ENCODE measurements at places on chromosomes 11 and 22. TPM values are rescaled to one million over a fixed set of nuclear protein-coding genes. Genes with fewer than 3 reads are reported as not detected.

The TM7SF2 gene
- total RNA-seq, result 22.6 TPM

The SCGB2A2 gene
- not detected for total RNA-seq

The RIMBP3B gene
- total RNA-seq, result 4.1 TPM

The MGAT3 gene
- 0.57 TPM for total RNA-seq

The FZD4 gene
- not detected for total RNA-seq

The ADAMTS15 gene
- total RNA-seq, result not detected

The CFAP300 gene
- not detected for total RNA-seq

The ACTN3 gene
- 0.32 TPM for total RNA-seq

The RAB38 gene
- total RNA-seq, result not detected

The CLMP gene
- total RNA-seq, result 0.60 TPM

The ANAPC15 gene
- 50.1 TPM for total RNA-seq

The SPINDOC gene
- 6.6 TPM for total RNA-seq

The ISX gene
- total RNA-seq, result not detected

The UBE2L6 gene
- 73.9 TPM for total RNA-seq

The AKIP1 gene
- total RNA-seq, result 5.6 TPM

The RTN3 gene
- 34.4 TPM for total RNA-seq
